Activated naive CD8-positive, alpha-beta T cell treated with anti-CD3 and anti-CD28 coated beads, Interleukin-2, amount 10 ng/mL, durations not matched to agents 7 days and 5 days (primary cell): ENCODE measurements at places on chromosomes 7 and 10. TPM values are rescaled to one million over a fixed set of nuclear protein-coding genes. Genes with fewer than 3 reads are reported as not detected.

GRCh38 chr10:112227331-112227987 lies 43.9 kb upstream of the GPAM start:
- no peak for DNase-seq

DNA sequence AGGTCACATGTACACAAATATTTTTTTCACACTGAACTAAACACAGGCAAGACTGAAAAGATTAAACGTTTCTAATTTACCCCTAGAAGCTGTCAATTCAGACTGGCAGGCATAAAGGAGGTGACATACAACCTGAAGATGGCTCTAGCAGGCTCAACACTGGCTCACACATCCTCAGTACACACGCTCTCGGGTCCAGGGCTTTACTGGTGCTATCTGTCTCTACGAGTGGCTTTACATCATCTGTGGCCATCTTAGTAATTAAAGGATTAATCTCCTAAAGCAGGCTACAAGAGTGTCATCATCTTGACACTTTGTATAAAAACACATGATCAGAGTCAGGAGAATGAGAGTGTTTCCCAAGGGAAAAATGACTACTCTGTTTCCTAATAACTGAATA lies 57.3 kb downstream of the COPG2 start:
- DNase-seq = no peak

DNA sequence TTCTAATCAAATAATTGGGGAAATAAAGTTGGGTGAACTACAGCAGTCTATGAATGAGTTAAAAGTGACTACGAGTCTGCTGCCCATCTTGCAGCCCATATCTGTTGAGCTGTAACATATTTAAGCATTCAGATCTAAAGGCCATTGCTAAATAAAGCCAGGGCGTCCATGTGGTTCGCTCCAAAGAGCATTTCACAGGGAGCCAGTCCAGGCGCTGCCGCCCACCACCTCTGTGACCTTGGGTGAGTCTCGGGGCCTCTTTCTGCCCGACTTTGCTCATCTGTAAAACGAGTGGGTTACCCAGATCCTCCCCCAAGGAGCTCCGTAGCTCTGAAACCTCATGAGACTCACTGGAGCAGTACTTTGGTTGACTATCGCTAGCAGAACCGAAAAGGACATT lies 223.1 kb downstream of the CUX1 start:
- no peak for DNase-seq

- no peak for DNase-seq
Measured at GRCh38 chr7:85090919-85091564, 95.8 kb downstream of the SEMA3D start.

DNA sequence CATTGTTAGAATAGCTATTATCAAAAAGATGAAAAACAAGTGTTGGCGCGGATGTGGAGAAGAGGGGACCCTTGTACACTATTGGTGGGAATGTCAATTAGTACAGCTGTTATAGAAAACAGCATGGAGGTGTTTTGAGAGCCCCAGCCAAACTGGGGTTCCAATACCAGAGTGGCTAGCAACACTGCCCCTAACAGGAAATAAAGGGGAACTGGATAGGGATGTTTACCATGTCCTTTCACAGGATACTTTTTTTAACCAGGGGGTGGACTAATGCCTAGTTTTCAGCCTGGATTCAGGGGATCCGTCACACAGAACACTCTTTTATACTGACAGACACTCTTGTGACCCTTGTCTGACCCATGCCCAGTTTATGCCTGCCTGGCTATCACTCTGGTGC lies 6.9 kb upstream of the GSTK1 start:
- DNase-seq = no peak

- DNase-seq = no peak
Measured at GRCh38 chr10:16606421-16606820, 84.7 kb upstream of the C1QL3 start.

- DNase-seq = no peak
Measured at GRCh38 chr10:78570633-78571235, 498.0 kb upstream of the ZMIZ1 start.

DNA sequence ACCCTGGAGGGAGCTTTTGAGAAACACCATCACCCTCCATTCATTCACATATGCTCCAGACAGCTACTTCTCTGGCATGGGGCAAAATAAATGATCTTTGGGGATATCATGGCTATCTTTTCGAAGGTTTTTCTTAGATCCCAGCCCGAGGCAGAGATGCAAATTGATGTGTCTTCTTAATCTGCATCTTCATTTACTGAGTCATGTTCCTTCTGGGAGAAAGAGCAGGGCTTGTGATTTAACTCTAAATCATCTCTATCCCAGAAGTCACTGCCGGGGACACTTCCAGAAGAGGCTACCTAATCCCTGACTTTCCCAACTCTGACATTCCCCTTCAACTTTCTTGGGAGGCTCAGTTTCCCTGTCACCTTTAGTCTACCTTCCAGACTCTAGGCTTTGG lies 90.1 kb downstream of the SORCS3 start:
- no peak for DNase-seq

DNA sequence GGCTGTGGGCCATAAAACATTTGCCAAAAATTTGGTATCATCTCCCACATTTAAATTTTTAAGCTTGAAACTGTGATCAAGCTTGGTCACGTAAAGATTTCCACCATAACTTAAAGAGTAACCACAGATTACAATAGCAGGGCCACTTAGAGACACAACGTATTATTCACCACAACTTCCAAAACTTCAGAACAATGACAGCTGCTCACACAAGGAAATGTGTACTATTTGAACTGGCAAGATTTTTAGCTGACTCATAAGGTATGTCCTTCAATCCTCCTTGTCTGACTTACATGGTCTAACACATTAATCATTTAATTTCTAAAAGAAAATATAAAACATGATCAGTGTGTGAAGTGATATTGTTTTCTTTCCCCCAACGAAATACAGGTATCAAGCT lies 234.5 kb downstream of the PARD3 start:
- no peak for DNase-seq

- no peak for DNase-seq
Measured at GRCh38 chr10:101708073-101708472, 13.1 kb upstream of the FBXW4 start.

- DNase-seq = no peak
Measured at GRCh38 chr7:7251742-7252141, 69.4 kb downstream of the C1GALT1 start.

DNA sequence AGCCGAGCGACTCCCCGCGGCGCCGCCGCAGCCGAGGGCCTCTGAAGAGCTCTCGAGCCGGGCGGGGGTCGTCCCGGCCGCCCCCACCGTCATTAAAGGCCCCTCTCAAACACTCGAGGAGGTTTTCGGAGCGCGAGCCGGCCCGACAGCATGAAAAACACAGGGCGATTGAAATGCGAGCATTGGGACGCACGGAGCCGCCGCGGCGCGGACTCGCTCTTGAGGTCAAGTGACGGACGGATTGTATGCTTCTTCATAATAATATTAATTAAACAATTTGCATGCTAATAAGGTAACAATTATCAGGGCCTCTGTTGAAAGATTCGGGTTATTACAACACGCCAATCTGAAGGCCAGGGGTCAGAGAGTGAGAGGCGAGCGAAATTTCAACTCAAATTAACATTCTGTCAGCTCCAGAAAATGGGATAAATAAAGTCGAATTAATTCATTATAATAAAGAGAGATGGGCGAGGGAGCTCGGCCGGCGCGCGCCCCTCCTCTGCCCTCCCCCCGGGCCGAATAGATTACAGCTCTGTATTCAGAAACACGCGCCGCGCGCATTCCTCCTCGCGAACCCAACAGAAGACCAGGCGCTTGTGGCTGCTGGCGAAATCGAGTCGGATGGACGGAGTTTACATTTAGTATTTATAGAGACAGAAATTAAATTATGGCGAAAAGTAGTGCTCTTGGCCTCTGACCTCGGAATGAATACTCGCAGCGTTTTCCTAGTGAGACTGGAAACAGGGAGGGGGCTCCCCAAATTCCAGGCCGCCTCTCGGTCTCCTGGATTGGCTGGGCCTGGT lies 2.1 kb upstream of the UNCX start:
- DNase-seq = no peak

GRCh38 chr7:371779-372545 lies 82.0 kb downstream of the FOXL3 start:
- peak; percentile 26 for DNase-seq

DNA sequence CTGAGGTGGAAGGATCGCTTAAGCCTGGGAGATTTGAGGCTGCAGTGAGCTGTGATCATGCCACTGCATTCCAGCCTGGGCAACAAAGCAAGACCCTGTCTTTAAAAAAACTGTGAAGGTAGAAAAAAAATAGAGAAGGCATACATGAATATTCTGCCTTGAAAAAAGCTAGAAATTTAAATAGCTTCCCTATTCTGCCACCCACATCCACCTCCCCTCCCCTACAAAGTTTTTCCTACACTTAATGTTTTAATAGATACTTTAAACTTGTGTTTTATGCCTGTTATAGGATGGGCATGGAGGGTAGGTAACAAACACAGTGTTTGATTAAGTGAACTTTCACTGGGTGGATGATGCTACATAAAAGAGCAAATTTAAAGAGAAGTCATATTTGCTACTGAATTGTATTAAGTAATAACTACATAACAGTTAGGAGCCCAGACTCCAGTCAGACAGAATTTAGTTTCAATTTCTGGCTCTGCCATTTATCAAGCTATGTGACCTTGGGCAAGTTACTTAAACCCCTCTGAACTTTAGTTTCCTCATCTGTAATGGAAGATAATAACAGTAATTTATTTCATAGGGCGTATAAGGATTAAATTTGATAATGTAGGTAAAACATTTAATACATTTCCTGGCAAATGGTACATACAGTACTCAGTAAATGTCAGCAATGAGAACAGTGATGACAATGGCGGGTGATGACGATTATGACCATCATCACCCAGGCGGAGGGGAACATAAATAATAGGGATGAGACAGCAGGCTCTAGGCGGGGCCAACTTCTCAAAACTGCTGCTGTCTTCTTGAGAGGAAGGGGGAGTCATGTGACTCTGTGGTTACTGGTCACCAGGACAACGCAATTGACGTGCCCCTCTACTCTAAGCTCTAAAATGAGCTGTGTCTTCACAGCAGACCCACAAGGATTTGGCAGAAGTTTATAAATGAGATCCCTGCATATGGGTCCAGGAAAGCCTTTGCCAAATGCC lies 15.8 kb downstream of the DNMBP start:
- peak; percentile 46 for DNase-seq

DNA sequence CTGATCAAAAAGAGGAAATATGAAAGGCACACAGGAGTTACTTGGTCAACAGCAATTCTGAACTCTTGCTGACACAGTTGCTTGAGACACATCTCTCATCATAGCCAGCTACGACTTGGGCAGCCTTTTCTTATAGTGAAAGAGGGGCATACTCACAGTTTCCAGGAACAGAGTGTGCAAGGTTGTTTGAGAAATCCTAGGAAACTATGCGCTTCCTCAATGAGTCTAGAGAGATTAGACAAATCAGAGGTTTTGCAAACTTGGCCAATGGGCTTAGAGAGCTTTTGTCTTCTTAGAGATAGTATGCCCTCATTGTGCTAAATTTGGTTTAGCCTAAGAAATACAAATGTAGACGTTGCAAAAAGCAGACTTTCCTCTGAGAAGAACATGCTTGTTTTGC lies 370.4 kb downstream of the HGF start:
- no peak for DNase-seq

DNA sequence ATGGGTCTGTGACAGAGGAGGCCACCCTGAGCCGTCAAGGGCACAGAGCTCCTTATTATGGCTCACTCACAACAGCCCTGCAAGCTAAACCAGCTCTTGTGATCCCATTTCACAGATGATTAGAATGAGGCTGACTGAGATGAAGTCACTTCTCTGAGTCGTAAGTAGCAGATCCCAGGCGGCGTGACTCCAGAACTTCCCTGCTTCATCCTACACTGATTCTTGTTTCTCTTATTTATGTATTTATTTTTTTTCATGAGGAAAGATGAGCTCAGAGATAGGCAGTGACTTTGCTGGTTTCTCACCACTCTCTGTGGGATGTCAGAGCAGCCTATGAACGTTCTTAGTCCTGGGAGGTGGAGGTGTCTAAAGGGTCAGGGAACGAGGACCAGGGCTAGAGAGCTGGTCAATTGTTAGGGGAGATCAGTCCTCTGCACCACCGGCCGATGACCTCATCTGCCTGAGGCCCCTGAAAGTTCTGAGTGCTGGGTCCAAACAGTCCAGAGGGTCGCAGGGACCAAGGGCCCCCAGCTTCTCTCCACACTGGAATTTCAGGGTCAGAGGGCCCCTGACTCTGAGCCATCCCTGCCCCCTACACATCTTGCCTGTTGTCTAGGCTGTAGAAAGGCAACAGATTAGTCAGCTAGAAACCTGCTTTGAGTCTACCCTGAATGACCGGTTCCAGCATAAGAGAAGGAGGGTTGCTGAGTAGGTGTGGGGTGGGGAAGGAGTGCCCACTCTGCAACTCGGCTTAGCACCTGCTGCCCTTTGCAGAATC lies 17.9 kb downstream of the CLRN3 start:
- no peak for DNase-seq

GCK gene
- total RNA-seq = 0.30 TPM

OR9A2 gene
- not detected for total RNA-seq

KCP gene
- 0.69 TPM for total RNA-seq

ANKRD16 gene
- total RNA-seq = 6.2 TPM

THSD7A gene
- not detected for total RNA-seq
